Cardiac muscle cell (in vitro differentiated cells and primary cell): ENCODE measurements at places on chromosomes 2 and 18.

DNA sequence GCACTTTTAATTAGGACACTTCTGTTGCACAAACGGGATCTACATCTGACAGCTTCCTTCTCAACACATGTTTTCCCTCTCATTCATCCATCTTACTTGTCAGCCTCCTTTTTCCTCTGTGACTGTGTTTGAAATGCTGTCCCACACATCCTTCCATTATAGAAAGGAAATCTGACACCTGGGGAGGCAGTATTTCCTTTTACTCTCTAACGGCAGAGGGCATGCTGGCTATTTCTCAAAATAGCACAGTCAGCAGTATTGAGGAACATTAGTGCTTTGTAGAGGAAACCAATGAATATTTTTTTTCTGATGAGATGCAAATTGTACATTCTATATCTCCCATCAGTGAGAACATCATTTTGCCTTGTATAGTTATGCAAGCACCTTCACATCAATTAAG lies 668.7 kb downstream of the SLC4A3 start:
- no peak for DNase-seq

GRCh38 chr2:130842770-130843169 lies 6.1 kb downstream of the ARHGEF4 start:
- DNase-seq: peak; percentile 18

- DNase-seq: peak; percentile 85
These were observed 141.7 kb downstream of the ZFP36L2 start for GRCh38 chr2:43084699-43085091.

DNA sequence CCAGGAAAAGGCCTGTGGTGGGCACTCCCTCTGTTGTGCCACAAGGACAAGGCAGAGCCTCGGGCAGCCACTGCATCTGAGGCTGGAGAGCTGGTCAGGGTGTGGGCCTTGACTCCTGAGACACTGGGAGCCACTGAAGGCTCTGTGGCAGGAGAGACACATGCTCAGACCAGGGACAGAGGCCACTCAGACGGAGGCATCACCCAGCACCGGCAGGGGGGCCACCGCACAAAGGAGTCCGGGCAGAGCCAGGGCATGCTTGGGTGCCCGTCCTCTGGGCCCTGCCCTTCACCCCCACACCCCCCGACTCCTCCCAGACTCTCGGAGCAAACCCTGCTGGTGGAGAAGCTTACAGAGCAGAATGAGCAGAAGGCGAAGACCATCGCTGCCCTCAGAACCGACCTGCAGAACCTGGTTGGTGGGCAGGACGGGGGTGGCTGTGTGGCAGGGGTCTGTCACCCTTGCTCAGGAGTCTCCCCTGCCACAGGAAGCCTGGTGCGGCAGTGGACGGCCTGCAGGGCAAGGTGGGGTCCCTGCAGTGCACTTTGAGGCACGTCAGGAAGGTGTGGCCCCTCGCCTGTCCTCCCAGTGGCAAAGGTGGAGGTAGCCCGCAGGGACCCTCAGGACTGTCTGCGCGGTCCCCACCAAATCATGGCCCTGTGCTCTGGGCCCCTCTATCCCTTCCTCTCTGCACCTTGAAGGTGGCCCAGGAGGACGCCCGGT lies 26.0 kb downstream of the CROCC2 start:
- DNase-seq: no peak

- no peak for DNase-seq
These were observed 374.0 kb downstream of the NCKAP5 start for GRCh38 chr2:133194362-133194655.

GRCh38 chr18:48609114-48609513 lies 70.3 kb downstream of the CTIF start:
- DNase-seq: no peak

GRCh38 chr2:166332106-166332505 lies 43.6 kb downstream of the SCN9A start:
- no peak for DNase-seq

- DNase-seq: no peak
These were observed 135.0 kb downstream of the FIGN start for GRCh38 chr2:163600801-163601200.

DNA sequence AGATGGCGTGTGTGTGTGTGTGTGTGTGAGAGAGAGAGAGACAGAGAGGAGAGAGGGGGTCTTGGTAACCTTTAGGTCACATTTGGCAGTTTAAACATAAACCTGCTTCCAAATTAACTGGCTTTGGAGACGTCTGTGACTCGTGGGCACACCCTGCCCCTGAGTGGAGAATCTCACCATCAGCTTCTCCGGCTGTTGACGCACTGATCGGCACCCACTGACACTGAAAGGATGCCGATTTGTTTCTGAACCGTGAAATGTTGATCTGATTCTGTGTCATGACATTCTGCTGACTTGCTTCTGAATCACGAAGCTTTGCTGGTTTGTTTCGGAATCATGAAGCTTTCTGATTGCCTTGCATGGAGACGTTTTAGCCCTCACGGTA lies 114.7 kb downstream of the RTP5 start:
- no peak for DNase-seq

GRCh38 chr2:71715951-71716696 lies 262.8 kb downstream of the DYSF start:
- no peak for DNase-seq

GRCh38 chr2:111662771-111663470 lies 221.1 kb downstream of the ANAPC1 start:
- no peak for DNase-seq

DNA sequence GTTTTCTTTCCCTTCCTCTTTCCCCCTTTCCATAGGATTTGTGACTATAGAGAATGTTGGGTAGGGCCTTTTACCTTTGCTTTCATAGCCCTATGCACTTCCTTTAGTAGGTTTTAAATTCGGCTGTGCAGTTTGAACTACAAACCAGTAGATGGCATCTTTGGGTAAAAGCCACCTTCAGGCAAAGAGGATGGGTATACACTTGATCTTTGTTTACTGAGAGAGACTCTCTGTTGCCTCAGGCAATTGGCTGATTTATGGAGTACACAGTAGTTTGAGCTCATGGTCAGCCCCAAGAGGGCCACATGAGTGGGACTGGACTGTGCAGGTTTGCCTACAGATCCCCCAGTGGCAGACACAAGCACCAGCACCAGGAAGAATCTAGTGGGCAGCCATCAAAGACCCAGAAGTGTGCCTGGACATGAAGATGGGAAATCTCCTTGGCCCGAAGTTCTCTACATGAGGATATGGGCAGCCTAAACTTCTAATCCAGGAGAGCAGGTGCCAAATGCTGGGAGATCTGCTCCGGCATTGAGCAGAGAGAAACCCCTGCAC lies 1304.3 kb upstream of the DDX18 start:
- peak; percentile 14 for DNase-seq

- no peak for DNase-seq
These were observed 690.9 kb upstream of the TMEFF2 start for GRCh38 chr2:192885569-192886160.

GRCh38 chr18:63085611-63086010 lies 234.0 kb downstream of the BCL2 start:
- no peak for DNase-seq

- no peak for DNase-seq
These were observed 120.0 kb upstream of the SNTG2 start for GRCh38 chr2:830419-831224.

GRCh38 chr2:141055531-141055930 lies 1075.3 kb downstream of the LRP1B start:
- no peak for DNase-seq

DNA sequence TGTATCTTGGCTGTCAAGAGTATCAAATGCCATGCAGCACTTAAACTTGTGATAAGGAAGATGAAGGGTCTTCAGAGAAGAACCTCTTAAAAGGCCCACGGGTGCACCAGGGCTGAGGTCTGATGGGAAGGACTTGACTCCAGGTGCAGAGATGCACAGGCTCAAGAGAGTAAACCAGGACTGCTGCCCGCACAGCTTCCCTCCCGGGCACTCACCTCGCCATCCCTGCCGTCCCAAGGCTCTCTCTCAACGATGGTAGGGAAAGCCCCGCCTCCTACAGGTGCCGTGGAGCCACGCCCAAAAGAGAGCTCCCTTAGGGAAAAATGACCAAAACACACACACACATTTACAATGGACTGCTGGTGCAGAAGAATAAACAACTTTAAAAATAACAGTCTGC lies 27.9 kb downstream of the PDIA6 start:
- DNase-seq: no peak

DNA sequence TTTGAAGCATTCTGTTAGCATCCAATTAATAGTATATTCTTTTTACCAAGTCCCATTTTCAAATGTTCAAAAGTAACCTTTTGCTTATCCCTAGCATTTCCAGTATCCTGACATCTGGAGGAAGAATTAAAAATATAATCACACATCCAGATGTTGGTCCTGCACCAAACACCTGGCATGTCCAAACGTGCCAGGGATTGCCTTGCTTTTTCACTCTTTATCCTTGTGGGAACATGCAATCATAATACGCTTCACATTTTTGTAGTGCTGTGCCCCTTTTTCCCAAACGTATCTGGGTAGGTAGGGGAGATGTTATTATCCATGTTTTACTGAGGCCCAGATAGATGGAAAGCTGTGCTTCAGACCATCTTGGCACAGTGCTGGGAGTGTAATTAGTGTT lies 133.0 kb downstream of the TPGS2 start:
- DNase-seq: no peak
